ENCODE measurements at places on chromosomes 1 and 21.
A peak's percentile ranks its signal among the peaks of the same experiment; 100 is the strongest.

- DNase-seq, result no peak
Observed at GRCh38 chr1:201318504-201319340, 35.4 kb downstream of the PKP1 start.

GRCh38 chr1:183537405-183537804 lies 52.9 kb downstream of the NCF2 start:
- DNase-seq, result no peak

DNA sequence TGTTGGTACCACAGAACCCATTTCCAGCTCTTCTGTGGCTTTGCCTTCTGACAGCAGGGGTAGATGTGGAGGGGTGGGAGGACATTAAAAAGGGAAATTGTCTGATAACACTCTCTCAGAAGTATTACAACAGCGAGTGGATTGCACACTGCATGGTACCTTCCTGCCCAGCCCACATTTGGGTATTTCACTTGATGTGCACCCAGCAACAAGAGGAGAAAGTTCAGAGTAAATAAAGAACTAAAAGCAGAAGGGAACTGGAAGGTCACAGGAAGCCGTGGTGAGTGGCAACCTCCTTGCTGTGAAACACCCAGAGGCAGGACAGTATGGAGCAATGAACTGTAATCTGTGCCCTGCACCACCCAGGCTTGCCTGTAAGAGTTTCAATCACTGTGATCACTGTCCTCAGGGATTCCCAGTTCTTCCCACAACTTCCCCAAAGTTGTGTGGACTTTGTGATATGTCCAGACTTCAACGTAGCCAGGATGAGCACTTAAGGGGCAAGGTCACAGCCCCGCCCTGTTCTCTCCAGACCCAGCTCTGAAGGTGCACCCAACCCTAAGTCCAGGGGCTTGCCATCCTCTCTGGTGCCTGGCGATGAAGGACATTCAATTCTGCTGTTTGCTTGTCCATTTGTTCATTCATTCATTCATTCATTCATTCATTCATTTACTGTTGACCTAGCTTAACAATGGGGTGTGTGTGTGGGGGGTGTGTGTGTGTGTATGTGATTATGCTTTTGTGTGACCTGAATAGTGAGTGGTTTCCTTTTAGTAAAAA lies 18.7 kb upstream of the F5 start:
- no peak for DNase-seq

- DNase-seq, result no peak
Observed at GRCh38 chr1:229420765-229421164, 13.1 kb downstream of the ACTA1 start.

DNA sequence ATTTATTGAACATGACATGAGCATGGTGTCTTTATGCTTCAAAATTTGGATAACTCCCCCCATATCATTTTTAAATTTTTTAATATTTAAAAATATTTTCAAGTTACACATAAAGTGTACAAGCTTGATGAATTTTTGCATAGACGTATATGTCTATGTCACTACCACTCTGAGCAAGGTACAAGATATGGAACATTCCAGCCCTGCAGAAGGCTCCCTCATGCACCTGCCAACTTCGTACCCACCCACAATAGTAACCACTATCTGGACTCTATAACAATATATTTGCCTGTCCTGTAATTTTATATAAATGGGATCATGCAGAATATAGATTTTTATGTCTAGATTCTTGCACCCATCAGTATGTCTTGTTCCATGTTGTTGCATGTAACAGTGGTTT lies 74.5 kb downstream of the CNST start:
- no peak for DNase-seq

- no peak for DNase-seq
Observed at GRCh38 chr1:87330885-87331364, 2.2 kb downstream of the LMO4 start.

DNA sequence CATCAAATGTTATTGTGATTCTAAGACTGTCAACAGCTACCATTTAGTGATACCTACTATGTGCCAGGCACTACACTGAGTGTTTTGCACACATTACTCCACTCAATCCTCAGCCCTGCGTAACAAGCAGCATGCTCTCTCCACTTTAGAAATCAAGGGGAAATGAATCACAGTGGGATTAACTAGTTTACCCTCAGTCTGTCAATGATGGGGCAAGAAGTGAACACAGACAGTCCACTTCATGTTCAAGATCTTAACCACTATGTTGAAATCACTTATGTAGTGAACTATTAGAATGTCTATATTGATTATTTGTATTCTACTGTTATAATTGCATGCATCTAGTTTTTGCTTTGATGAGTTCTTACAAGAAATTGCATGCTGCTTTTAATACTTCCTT lies 165.3 kb downstream of the LTN1 start:
- no peak for DNase-seq

- no peak for DNase-seq
Observed at GRCh38 chr1:110452330-110452729, 1.4 kb downstream of the PROK1 start.

DNA sequence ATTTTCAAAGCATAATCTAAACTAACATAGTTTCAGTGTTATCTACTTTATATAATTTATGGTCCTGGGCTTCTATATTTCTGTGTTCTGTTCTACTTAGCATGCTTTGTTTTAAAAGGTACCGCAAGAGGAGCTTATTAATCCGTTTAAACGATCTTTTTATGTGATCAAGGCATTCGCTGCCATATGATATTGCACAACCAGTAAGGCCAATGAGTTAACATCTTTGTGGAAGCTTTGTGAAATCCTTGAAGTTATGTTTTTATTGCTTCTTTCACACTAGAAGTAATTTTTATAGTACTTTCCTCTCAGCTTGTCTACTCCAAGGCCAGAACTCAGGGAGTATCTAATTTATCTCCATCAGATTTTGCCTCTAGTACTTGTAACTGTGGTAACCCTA lies 8.9 kb downstream of the LRRC8C start:
- DNase-seq, result no peak

DNA sequence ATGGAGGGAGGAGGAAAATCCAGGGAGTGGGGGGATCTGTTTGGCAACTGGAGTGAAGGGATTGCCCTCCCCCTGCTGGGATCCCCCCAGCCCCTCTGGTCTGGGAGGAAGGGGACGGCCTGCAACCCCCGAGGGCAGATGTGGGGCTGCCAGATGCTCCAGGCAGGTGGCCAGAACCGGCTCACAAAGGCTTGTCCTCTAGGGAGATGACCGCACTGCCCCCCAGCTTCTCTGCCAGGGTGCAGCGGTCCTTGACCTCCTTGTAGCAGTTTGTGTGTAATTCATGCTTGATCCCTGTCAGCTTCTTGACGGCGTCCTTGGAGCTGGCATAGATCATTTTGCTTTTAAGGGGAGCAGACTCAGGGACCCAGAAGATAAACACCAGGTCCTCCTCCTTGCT lies 69.2 kb downstream of the ROR1 start:
- no peak for DNase-seq

DNA sequence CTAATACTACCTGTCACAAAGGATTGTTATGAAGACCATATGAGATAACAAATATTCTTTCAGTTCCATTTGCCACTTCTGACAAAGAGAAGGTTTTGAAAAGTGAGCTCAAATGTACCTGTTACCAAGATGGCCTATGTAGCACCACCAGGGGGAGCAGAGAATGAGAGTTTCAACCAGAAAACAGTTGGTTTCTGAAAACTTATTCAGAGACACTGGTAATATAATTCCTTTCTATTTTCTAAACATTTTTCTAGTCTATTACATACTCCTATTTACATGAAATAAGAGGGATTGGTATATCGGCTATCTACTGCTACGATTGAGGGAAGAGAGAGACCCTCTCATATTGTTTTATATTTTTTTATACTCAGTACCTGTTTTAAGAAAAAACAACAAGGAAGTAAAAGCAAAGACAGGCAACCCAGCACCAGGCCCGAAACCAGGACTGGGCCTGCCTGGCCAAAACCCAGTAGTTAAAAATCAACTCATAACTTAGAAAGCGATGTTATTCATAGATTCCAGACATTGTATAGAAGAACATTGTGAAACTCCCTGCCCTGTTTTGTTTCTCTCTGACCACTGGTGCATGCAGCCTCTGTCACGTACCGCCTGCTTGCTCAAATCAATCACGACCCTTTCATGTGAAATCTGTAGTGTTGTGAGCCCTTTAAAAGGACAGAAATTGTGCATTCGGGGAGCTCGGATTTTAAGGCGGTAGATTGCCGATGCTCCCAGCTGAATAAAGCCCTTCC lies 48.3 kb downstream of the IL23R start:
- DNase-seq, result peak; percentile 38

DNA sequence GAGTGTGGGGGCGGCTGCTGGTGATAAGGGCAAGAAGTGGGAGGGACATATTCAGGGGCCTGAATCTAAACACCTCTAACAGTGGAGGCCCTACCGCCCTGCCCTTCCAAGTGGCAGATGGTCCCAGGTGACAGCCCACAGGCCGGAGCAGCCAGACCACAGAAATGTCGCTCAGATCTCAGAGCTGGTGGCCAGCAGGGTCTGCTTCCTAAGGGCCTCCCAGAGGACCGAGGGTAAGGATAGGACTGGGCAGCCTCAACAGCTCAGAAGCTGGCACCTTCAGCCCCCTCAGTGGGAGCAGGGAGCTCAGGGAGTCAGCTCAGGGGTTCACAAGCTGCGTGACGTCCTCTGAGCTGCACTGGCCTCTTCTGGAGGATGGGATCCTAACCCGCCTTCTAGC lies 201.8 kb upstream of the ZC3H12A start:
- no peak for DNase-seq

GRCh38 chr1:21278860-21279845 lies 11.1 kb downstream of the ECE1 start:
- no peak for DNase-seq

DNA sequence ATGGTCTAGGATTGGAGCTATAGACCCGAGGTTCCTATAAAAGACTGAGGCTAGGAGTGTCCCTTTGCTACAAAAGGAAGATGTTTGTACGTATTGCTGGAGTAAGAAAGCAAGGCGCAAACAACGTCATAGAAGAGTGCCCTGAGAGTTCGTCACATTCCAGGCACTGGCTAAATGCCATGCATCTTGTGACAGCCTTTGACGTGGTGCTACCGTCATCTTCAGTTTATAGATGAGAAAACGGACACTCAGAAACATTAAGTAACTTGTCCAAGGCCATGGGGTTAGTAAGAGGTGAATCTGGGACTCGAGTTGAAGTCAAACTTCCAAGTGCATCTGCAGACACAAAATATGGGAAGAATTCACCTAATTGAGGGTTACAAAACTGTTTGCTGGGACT lies 104.2 kb upstream of the SLC45A1 start:
- DNase-seq, result no peak

DNA sequence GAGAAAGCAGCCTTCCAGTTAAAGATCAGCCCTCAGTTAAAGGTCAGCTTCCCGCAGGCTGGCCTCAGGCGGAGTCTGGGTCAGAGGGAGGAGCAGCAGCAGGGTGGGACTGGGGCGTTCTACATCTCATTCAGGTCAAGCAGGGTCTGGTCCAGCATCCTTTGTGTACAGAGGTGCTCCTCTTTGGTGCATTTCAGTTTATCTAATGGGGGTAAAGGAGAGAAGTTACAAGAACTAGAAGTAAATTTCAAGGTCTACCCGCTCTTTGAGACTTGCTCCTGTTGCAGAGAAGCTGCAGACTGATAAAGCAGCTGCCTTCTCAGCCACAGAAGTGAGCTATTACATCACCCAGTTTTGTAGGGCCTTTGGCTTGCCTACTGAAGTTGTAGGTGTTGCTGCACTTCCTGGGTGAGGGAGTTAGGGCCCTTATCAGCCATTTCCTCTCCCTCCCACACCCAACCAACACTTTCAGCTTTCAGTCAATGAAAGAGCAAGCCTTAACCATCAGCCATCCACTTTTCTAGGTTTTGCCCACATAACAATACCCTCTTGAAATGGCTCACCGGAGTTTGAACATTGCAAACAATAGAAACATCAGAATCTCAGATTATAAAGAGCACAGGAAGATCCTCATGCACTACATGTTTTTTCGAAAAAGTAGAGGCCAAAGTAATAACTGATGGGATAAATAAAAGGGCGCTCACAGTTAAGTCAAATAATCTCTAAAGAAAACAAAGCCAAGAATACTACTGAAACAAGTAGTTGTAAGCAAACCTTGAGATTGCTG lies 2.8 kb upstream of the NUP210L start:
- no peak for DNase-seq

DNA sequence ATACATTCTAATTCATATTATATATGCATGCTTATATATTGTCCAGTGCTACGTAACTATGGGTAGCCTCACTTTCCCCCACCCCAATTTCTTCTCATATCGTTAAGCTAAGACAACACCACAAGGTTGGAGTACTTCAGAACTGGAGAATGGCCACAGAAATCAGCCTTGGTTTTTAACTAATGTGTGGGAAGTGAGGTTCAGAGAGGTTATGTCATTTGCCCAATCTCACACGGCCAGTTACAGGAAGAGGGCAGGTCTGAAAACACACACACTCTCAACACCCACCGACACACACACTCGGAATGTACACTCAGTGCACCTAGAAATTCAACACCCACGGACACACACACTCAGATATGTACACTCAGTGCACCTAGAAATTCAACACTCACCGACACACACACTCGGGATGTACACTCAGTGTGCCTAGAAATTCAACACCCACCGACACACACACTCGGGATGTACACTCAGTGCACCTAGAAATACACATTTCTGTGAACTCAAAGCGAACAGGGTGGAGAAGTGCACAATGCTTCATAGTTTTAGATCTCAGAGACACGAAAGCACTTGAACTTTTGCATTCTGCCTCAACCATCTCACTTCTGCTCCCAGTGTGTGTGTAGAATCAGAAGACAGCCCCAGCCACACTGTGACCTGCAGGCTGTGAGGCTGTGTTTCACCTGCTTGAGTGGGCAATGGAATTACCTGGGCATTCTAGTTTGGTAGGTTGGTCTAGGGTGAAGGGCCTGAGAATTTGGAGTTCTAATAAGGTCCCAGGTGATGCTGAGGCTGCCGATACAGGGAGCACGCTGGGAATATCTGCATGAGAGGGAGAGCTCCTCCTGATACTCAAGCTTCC lies 170.4 kb downstream of the CLIC6 start:
- DNase-seq, result no peak
